Activated T-cell treated with anti-CD3 and anti-CD28 coated beads for 48 hours (primary cell): ENCODE measurements at places on chromosomes 6 and 20.
A peak's percentile ranks its signal among the peaks of the same experiment; 100 is the strongest.

DNA sequence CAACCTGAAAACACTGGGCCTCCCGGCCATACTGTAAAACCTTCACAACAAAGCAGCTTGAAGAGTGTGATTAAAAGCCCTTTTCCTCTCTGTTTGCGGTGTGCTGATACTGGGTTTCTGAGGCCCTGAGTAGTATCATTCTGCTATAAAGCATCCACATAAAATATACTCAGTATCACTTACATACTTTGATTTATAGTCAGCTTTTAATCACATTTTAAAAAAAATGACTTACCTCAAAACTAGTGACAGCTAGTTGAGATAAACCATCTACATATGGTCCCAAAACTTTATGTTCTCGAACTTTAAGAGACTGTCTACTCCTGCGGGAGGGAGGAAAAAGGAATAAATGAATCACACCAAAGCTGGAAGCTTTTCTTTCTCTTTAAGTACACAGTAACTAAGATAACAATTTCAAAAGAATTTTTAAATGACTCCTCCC is 135.7 kb downstream of the KIF13A start:
- DNase-seq = no peak

GRCh38 chr6:157753291-157753690 is 69.8 kb upstream of the SNX9 start:
- no peak for DNase-seq

DNA sequence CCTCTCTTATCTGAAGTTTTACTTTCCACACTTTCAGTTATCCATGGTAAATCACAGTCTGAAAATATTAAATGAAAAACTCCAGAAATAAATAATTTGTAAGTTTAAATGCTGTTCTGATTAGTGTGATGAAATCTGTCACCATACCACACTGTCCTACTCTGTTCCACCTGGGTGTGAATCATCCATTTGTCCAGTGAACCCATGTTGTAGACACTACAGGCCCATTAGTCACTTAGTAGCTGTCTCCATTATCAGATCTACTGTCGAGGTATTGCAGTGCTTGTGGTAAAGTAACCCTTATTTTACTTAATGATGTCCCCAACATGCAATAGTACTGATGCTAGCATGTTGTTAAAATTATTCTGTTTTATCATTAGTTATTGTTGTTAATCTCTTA is 29.2 kb upstream of the MMS22L start:
- no peak for DNase-seq

- no peak for DNase-seq
Observed at GRCh38 chr6:89862273-89862672, 32.0 kb upstream of the GJA10 start.

- no peak for DNase-seq
Observed at GRCh38 chr20:9402141-9402540, 112.2 kb upstream of the LAMP5 start.

GRCh38 chr6:85058806-85059205 is 294.4 kb upstream of the TBX18 start:
- DNase-seq = no peak

- no peak for DNase-seq
Observed at GRCh38 chr6:111662072-111662793, 56.6 kb upstream of the TRAF3IP2 start.

DNA sequence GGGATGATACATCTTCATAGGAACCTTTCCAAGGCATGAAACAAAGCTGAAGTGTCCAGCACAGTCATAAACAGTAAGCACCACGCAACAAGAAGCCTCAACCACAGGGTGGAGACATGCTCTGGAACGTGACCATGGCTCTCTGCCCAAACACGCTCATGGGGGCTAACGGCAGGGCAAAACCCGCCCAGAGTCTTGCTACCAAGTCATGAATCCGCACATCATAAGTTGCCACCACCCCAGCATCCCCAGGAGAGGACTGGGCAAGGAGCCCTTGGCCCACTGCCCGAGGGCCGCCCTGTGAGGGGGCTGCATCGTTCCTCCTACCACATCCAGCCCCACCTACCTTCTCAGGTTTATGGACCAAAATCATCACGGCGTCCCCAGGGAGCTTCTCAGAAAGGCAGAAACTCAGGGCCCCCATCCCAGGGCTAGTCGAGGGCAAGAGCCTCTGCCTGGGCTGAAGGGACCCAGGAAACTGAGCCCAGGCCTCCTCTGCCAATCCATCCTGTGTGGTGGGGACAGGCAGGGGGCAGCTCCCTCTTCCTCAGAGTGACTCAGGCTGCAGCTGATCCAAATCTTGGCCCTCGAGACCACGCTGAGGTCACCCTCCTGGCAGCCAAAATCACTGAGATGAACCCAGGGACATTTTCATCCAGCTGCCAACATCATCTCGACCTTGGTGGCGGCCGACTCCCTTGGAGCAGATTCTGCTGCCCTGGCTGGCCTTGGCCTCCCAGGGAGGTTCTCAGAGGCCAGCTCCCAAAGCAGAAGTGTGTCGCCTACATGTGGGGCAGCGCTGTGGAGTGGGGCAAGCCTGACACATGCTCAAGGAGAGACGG is 42.6 kb downstream of the BMP7 start:
- no peak for DNase-seq

DNA sequence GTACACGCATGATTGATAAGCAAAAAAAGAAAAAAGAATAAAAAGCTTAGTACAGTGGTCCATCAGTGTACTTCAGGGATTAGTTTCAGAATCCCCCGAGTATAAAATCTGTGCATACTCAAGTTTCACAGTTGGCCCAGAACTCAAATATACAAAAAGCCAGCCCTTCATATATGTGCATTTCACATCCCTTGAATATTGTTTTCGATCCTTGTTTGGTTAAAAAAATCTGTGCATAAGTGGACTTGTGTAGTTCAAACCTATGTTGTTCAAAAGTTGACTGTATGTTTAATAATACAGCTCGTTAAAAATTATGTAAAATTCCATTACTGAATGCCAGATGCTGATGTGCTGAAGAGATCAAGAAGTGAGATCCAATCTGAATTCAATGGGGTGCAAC is 54.2 kb downstream of the LHFPL5 start:
- DNase-seq = no peak

DNA sequence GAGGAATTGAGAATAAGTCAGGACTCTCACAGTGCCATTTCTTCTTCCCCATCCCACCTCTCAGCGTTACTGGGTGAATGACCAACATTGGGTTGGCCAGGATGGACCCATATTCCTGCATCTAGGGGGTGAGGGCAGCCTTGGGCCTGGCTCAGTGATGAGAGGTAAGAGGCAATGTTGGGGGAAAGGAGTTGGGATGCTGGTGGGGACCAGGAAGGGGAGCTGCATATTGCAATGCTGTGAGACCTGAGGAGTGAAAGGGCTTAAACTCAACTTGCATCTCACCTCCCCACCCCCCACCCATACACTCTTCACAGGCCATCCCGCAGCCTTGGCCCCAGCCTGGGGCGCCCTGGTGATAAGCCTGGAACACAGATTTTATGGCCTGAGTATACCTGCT is 1.3 kb downstream of the PRSS16 start:
- DNase-seq = no peak

GRCh38 chr6:43454696-43455530 is 435 bp downstream of the DLK2 start:
- peak; percentile 29 for DNase-seq

- DNase-seq = no peak
Observed at GRCh38 chr6:16183187-16183664, 54.3 kb downstream of the MYLIP start.

DNA sequence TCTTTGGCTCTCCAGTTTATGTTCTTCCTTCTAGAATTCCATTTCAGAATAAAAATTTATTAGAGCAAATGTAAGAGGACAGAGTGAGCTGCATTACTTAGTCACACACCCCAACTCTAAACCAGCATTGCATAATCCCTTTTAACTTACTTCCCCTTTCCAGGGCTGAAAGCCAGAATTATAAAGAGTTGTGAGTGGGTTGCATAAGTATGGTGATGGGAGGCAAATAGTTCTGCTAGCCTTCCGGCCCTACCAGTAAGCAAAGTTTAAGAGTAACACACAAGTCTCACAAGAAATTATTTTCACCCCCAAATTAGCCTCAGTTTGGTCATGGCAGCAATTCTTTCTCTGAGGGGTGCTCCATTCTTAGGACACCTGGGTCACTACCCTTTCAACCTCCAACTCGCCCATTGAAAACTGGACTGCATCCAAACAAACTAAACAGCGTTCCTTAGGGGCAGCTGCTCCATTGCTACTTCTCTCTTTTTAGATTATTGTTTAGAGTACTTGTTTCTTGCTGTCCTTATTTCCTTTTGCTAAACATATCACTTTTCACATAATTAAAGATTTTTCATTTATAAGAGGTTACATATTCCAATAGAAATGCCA is 1.6 kb downstream of the KIAA0408 start:
- DNase-seq = no peak

- DNase-seq = no peak
Observed at GRCh38 chr6:150857062-150857944, 8.2 kb upstream of the MTHFD1L start.

GRCh38 chr6:9623985-9624384 is 790.9 kb downstream of the TFAP2A start:
- DNase-seq = no peak

DNA sequence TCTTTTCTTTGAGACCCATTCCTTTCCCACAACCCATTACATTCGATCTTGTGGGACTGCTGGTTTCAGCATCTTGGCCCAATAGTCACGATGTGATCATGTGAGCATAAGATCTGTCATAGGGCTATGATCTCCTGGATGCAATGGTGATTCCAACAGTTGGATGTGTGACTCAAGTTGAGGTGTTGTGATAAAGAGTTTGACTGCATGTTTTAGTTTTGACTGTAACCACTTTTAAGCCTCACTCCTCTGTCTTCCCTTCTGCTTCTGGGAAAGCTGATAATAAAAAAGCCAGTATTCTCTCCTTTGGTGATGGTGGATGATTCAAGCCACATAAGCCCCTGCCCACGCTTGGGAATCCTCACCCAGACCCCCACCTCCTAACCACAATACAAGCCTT is 117.0 kb upstream of the ASCC3 start:
- DNase-seq = no peak

DNA sequence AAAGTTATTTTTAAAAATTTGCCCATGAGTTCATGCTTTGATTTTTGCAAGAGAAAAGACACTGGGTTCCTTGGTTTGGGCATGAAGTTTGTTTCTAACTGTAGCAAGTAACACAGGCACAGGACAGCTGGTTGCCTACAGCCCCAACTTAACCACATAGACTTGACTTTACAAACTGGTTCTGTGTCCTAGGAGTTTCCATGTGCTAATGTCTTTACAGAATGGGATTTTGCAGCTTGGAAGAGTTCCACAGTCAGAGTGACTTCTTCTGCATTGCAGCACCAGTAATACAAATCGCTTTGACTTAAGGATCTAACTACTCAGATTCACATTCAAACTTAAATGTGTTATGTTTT is 44.3 kb downstream of the OR2B2 start:
- DNase-seq = no peak

GRCh38 chr20:5945963-5946362 is 4.4 kb downstream of the TRMT6 start:
- DNase-seq = no peak

GRCh38 chr20:58008413-58008812 is 220.0 kb downstream of the ANKRD60 start:
- DNase-seq = no peak

- DNase-seq = no peak
Observed at GRCh38 chr6:55812509-55812908, 62.9 kb downstream of the BMP5 start.

DNA sequence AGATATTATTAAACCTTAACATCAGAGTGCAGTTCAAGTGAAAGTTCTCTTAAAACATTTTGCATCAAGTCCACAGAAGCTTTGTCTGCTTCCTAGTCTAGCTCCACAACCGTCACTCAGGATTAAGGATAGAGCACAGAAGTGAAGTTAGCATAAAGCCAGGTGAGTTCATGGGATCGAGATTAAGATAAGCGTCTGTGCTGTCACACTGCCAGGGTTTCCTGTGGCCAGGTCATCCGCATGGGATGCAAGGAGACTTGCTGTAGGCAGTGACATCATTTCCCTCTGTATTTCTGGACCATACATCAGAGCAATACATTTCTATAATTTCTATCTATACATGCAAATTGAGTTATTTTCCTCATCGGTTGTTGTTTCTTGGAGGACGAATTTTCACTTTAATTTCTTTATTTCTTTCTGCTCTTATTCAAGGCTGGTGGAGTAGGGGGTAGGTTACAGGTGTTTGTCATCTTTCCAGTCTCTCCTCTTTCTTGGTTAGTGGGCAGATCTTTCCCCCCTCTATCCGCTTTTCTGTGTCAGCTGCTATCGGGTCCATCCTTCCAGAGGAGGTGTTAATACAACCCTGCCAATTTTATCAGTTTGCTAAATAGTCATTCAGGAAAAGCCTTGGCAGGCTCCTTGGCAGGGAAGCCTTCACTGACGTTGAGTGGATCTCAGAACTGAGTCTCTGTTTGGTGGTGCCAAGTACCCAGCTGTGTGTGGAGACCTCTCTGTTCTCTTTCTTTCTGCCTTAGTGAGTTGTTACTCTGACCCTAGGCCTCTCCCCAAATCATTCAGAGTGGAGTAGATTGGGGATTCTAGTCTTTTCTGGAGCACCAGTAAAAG is 307.6 kb upstream of the MAP3K7 start:
- no peak for DNase-seq

DNA sequence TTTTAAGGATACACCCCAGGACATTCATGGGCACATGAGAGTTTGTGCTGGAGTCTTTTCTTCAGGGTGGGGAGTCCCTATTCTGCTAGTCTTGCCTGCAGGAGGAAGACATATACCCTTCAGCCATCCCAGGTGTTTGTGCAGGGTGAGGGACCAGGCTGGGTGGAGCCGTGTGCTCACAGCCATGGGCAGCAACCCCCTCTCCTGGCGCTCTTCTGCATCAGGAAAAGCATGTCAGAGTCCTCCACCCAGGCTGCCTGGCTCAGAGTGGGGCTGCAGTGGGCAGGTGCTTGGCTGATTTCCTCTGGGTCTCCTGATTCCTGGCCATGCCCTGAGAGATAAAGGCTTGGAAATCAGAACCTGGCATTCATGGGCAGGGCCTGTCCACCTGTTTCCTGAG is 22.7 kb upstream of the MLN start:
- DNase-seq = no peak
